ENCODE measurements at places on chromosomes 6 and 20.

GRCh38 chr20:55067158-55067825, 591.9 kb downstream of the DOK5 start:
- DNase-seq, result no peak

GRCh38 chr6:15320693-15321092, 74.8 kb downstream of the JARID2 start:
- DNase-seq, result no peak

DNA sequence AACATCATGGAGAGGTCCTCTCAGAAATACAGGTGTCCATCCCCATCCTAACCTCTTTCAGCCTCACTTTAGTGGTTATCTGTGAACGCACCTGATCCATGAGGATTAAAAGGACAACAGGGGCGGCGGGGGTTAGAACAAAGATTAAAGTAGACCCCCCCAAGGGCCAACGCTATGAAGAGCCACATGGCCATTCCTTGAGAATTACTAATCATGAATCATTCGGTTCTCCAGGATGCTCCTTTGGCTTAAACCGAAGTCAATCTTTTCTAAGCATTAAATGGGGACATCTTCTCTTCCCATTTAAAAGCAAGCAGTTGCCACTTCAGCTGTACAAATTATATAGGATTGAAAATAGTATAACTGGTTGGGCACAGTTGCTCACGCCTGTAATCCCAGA, 212.4 kb downstream of the GMPR start:
- no peak for DNase-seq

GRCh38 chr6:105199711-105200110, 19.9 kb upstream of the POPDC3 start:
- DNase-seq, result no peak

GRCh38 chr6:6317386-6317785, 3.1 kb downstream of the F13A1 start:
- DNase-seq, result no peak

DNA sequence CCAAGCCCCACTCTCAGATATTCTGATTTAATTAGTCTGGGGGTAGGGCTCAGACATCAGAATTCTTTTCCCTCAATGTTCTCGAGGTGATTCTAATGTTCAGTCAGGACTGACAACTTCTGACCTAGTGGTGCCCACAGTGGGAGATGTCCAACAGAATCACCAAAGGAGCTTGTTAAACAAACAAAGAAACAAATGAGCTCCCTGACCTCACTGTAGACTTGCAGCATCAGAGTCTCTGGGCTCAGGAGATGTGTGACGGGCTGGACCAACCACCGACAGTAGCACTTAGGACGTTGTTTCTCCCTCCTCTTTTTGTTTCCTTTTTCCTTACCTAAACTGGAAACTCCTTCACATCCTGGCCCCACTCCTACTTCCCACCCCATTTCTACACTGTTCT, 49.3 kb downstream of the CLIC5 start:
- DNase-seq, result no peak

DNA sequence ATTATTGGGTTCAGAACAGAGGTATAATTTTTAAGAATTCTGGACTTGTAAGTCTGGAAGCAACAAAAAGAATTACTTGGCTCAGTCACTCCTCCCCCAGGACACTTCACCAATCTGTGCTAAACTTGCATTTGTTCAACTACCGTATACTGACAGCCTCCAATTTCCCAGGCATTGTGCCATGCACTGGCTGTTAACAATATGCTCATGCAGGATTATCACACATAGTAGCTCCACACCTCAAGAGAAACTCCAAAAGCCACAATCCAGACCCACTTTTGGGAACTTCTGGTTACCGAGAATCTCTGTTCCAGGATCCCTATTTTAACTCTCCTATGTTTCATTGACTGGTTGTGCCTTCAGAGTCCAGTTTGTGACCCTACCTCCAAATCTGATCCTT, 7.7 kb downstream of the ADGRF1 start:
- no peak for DNase-seq

- no peak for DNase-seq
Observed at GRCh38 chr20:32282461-32282860, 5.0 kb downstream of the KIF3B start.

- no peak for DNase-seq
Observed at GRCh38 chr6:69578361-69578890, 218.4 kb downstream of the LMBRD1 start.

GRCh38 chr20:62737271-62737811, 28.7 kb downstream of the NTSR1 start:
- no peak for DNase-seq

- no peak for DNase-seq
Observed at GRCh38 chr6:42988486-42989020, 4.2 kb downstream of the PPP2R5D start.

DNA sequence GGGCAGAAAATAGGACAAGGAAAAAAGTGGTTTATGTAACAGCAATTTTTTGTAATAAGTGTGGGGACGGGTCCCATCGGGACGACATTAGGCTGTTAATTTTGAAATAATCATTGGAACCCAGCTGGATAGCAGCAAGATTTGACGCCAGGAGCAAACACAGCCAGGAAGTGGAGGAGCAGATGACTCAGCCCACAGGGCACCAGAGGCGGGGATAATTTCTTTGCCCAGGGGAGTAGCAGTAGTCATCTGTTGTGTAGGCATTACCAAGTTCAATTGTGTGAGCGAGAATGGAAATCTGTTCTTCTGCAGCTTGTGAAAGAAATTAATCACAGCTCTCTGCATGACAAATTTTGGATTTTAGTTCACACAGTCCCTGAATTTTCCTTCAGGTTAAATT, 22.6 kb upstream of the RIN2 start:
- no peak for DNase-seq

DNA sequence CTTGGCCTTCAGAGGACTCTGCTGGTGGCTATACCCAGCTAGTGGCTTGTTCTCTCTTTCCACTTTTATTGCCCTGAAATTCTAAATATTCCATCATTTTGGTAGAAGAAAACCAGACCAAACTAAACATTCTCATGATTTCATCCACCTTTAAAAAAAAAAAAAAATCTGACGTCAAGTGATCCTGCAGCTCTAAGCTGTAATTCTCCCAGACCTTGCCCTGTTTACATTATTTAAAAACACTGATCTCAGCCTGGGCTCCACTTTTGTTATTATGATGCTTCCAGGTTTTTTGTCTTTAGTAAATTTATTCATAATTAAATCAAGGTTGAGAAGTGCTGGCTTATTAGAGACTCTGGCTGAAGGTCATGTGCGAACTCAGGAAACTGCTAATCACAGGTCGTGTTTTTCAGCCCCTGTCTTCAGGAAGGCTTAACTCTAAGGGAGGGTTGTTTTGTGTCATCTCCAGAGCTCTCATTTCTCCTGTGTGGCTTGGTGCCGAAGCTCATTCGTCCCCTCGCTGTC, 114.4 kb downstream of the MTHFD1L start:
- DNase-seq, result no peak

Measured in stimulated activated CD4-positive, alpha-beta T cell treated with anti-CD3 and anti-CD28 coated beads, Interleukin-1b, Interleukin-23, amount 100 ng/mL, for 1 hour (primary cell).